Placental epithelial cell (primary cell): ENCODE measurements at places on chromosomes 12 and 14. TPM values are rescaled to one million over a fixed set of nuclear protein-coding genes. Genes with fewer than 3 reads are reported as not detected.

The RBM19 gene
- total RNA-seq, result 24.3 and 24.4 TPM in 2 replicates

The SMAGP gene
- 7.9 and 14.5 TPM in 2 replicates for total RNA-seq

The ADAMTS20 gene
- not detected in 2 replicates for total RNA-seq

The MMP19 gene
- 4.7 and 4.9 TPM in 2 replicates for total RNA-seq

The KLHL33 gene
- total RNA-seq, result under 0.01 TPM in 1 of 2 replicates, not detected in the other

The KCNC2 gene
- total RNA-seq, result not detected in 2 replicates

The DDIT3 gene
- 9.5 and 20.0 TPM in 2 replicates for total RNA-seq

The ANG gene
- 6.5 and 6.7 TPM in 2 replicates for total RNA-seq

The PLA2G1B gene
- total RNA-seq, result not detected in 2 replicates

The ZNF891 gene
- 0.76 and 1.2 TPM in 2 replicates for total RNA-seq

The CISTR gene
- total RNA-seq, result not detected in 2 replicates

The DIO2 gene
- 0.39 and 1.4 TPM in 2 replicates for total RNA-seq

The BCL11B gene
- total RNA-seq, result 1.4 and 2.0 TPM in 2 replicates

The HOTAIR gene
- total RNA-seq, result not detected in 2 replicates

The FIGNL2 gene
- not detected in 2 replicates for total RNA-seq

The BATF gene
- total RNA-seq, result 7.5 and 7.7 TPM in 2 replicates

The ITGB7 gene
- not detected in 2 replicates for total RNA-seq

The B4GALNT3 gene
- total RNA-seq, result 0.22 and 0.39 TPM in 2 replicates

The RAD51AP1 gene
- 5.1 and 5.4 TPM in 2 replicates for total RNA-seq

The FBLN5 gene
- 3.5 and 4.2 TPM in 2 replicates for total RNA-seq

The SLC4A8 gene
- 14.1 and 14.9 TPM in 2 replicates for total RNA-seq

The RNASE3 gene
- total RNA-seq, result not detected in 2 replicates
